Caco-2 (cell line): ENCODE measurements at places on chromosomes 1 and 21.

GRCh38 chr1:66296370-66296769 is 237.6 kb upstream of the SGIP1 start:
- no peak for DNase-seq

GRCh38 chr21:40699366-40699765 is 147.6 kb downstream of the DSCAM start:
- no peak for DNase-seq

DNA sequence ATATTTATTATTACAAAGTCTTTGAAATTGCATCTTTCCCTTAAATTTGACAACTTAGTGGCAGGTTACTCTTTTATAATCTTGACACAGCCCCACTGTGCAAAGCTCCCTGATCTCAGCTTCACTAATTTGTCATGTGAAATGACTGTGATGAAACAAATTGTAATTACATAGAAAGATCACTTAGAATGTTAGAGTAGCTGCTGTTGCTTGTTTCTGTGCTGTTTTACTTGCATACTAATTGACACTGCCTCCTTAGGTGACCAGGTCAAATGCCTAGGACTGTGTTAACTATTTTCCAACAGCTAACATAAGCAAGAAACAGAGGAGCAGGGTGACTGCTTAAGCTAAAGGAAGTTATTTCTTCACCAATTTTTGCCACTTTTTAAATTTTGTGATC is 211.3 kb downstream of the ZNF326 start:
- no peak for DNase-seq

DNA sequence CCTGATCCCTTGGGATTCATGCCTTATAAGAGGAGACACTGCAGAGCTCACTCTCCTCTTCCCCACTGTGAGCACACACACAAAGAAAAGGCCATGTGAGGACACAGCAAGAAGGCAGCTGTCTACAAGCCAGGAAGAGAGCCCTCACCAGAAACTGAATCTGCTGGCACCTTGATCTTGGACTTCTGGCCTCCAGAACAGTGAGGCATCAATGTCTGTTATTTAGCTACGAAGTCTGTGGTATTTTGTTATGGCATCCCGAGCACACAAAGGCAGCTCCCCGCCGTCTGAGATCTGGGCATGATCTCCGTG is 47.1 kb upstream of the RPL11 start:
- DNase-seq, result no peak
